Fibroblast of lung (primary cell): ENCODE measurements at places on chromosomes 3 and 15. TPM values are rescaled to one million over a fixed set of nuclear protein-coding genes. Genes with fewer than 3 reads are reported as not detected.
A peak's percentile ranks its signal among the peaks of the same experiment; 100 is the strongest.

Gene PPARG
- 14.9 and 42.8 TPM in 2 replicates for total RNA-seq

Gene DUT
- 41.6 and 47.6 TPM in 2 replicates for total RNA-seq

Gene GPR149
- not detected in 2 replicates for total RNA-seq

- H3K27ac ChIP-seq: no peak overlapping the region
- no peaks in the 10 kb centered on the region for H3K4me1 ChIP-seq
- H3K36me3 ChIP-seq: no peaks in the 10 kb centered on the region
- DNase-seq: peak; percentile 76
- H3K27me3 ChIP-seq: no peaks in the 10 kb centered on the region
Observed at GRCh38 chr15:81480645-81481053, 106.6 kb upstream of the TMC3 start.

DNA sequence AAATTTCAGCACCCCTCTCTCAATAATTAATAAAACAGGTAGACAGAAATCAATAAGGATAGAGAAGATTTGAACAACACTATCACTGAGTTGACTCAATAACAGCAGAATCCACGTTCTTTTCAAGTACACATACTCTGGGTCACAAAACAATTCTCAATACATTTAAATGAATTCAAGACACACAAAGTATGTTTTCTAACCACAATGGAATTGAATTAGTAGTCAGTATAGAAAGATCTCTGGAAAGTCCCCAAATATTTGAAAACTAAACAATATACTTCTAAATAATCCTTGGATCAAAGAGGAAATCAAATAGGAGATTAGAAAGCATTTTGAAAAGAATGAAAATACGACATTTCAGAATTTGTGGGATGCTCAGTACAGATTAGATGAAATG, 40.0 kb downstream of the TKT start:
- H3K27me3 ChIP-seq: no peaks in the 10 kb centered on the region
- H3K36me3 ChIP-seq: no peaks in the 10 kb centered on the region
- no peak overlapping the region for H3K27ac ChIP-seq
- no peak overlapping the region for H3K4me3 ChIP-seq
- no peak for DNase-seq

GRCh38 chr15:74847432-74847831, 4.5 kb upstream of the ULK3 start:
- H3K4me3 ChIP-seq: no peak overlapping the region
- peaks cover 15% of the 10 kb centered on the region for H3K36me3 ChIP-seq
- H3K27ac ChIP-seq: no peak overlapping the region
- no peaks in the 10 kb centered on the region for H3K27me3 ChIP-seq
- DNase-seq: no peak
- H3K4me1 ChIP-seq: peaks cover 4% of the 10 kb centered on the region

GRCh38 chr3:81393251-81393650, 368.2 kb downstream of the GBE1 start:
- no peaks in the 10 kb centered on the region for H3K36me3 ChIP-seq
- H3K4me3 ChIP-seq: no peak overlapping the region
- no peaks in the 10 kb centered on the region for H3K4me1 ChIP-seq
- H3K27ac ChIP-seq: no peak overlapping the region

DNA sequence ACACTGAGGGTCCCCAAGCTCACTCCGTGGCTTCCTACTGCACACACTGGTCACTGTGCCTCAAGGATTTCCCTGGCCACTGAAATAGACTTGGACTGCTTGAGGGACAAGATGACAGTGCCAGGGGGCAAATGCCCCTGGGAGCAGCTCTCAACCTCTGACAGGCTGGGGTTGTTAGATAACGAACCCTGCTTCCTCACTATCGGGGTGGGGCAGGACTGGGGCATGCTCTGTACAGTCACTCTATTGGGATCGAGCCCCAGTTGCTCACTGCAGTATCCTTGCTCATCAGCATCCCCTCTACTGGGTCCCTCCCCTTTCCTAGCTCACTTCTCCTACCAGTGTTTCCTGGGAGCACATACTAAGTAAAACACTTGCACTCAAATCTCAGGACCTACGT, 610.8 kb downstream of the NTRK3 start:
- no peaks in the 10 kb centered on the region for H3K36me3 ChIP-seq
- H3K4me3 ChIP-seq: no peak overlapping the region
- no peak for DNase-seq

- peaks cover 3% of the 10 kb centered on the region for H3K4me1 ChIP-seq
- DNase-seq: peak; percentile 65
- H3K27ac ChIP-seq: peak overlapping the region; percentile 88
- H3K36me3 ChIP-seq: no peaks in the 10 kb centered on the region
- no peaks in the 10 kb centered on the region for H3K27me3 ChIP-seq
Observed at GRCh38 chr3:25665315-25666280, 891 bp upstream of the TOP2B start.

- H3K27me3 ChIP-seq: peaks cover 13% of the 10 kb centered on the region
- no peak overlapping the region for H3K27ac ChIP-seq
- no peak for DNase-seq
- H3K4me1 ChIP-seq: no peaks in the 10 kb centered on the region
- peaks cover 5% of the 10 kb centered on the region for H3K36me3 ChIP-seq
- no peak overlapping the region for H3K4me3 ChIP-seq
Observed at GRCh38 chr15:80834906-80835305, 55.7 kb downstream of the CEMIP start.

DNA sequence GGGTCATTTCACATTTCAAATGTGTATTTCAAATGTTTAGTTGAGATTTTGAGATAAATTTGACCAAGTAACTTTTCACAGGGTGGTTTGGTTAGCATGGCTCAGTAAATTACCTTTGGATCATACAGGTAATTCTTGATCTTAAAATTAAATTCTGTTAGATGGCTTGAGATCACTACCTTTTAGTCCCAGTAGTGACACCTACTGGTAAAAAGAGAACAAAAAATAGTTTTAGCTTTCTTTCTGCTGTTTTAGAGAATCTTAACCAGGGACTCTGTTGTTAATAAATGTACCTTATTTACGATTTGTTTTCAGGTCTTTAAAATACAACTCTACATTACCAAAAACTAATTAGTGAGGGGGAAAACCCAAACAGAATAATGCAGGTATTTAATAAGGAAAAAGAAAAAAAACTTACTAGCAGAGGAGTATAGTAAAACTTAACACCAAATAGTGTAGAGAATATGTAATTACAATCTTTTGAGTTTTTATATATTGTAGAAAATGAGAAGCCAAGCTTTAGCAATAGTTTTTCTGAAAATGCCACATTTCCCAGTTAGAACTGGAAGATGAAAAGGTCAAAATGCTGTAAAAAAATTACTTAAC, 620.3 kb upstream of the AGTR1 start:
- H3K27ac ChIP-seq: no peak overlapping the region
- DNase-seq: peak; percentile 16
- H3K4me1 ChIP-seq: no peaks in the 10 kb centered on the region
- H3K27me3 ChIP-seq: no peaks in the 10 kb centered on the region
- H3K4me3 ChIP-seq: no peak overlapping the region

DNA sequence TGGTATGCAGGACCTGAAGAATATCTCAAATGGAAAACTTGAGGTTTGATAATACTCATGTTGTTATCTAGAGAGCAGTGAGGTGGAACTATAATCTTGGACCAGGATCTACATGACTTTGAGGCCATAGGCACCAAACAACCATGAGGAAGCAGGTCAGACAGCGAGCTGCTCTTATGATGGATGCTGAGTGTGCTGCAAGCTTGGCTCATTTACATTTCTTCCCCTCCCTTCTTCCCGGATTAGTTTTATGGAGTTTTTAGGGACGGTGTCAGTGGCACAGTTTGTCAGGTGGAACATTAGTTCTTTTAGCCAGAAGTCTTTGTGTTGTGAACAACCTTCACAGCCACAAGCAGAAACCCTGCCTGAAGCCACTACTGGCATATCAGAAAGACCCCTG, 8.0 kb upstream of the MYZAP start:
- no peaks in the 10 kb centered on the region for H3K4me1 ChIP-seq
- DNase-seq: no peak
- no peaks in the 10 kb centered on the region for H3K36me3 ChIP-seq
- peaks cover 15% of the 10 kb centered on the region for H3K27me3 ChIP-seq
- no peak overlapping the region for H3K27ac ChIP-seq
- no peak overlapping the region for H3K4me3 ChIP-seq

DNA sequence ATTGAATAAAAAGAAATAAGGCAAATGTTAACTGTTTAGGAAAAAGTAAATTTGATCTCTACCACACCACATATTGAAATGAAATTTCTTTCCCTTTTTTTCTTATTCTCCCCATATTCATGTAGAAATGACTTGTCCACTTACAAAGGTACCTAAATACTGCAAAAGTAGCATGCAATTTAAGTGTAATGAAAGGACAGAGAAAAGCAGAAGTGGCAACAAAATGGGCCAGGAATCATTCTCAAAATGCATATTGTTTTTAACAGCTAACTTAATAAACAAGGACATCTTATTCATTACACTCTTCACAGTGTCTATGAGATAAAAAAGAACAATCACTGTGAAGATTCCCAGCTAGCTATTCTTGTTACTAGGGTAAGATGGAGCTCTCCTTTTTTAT, 40.6 kb upstream of the FGF7 start:
- H3K4me1 ChIP-seq: peaks cover 6% of the 10 kb centered on the region
- no peak overlapping the region for H3K27ac ChIP-seq
- no peaks in the 10 kb centered on the region for H3K36me3 ChIP-seq
- no peaks in the 10 kb centered on the region for H3K27me3 ChIP-seq
- H3K4me3 ChIP-seq: no peak overlapping the region

GRCh38 chr3:183896184-183896583, 11.5 kb upstream of the PARL start:
- no peak overlapping the region for H3K4me3 ChIP-seq
- H3K27ac ChIP-seq: no peak overlapping the region
- H3K36me3 ChIP-seq: no peaks in the 10 kb centered on the region
- no peaks in the 10 kb centered on the region for H3K4me1 ChIP-seq
- no peak for DNase-seq
- H3K27me3 ChIP-seq: peaks cover 4% of the 10 kb centered on the region

GRCh38 chr15:84598250-84598649, 2.6 kb upstream of the ZSCAN2 start:
- H3K4me3 ChIP-seq: no peak overlapping the region
- no peaks in the 10 kb centered on the region for H3K36me3 ChIP-seq
- no peaks in the 10 kb centered on the region for H3K4me1 ChIP-seq
- no peaks in the 10 kb centered on the region for H3K27me3 ChIP-seq

- H3K27me3 ChIP-seq: no peaks in the 10 kb centered on the region
- H3K36me3 ChIP-seq: no peaks in the 10 kb centered on the region
- no peak overlapping the region for H3K4me3 ChIP-seq
Observed at GRCh38 chr3:187491371-187491770, 123.2 kb downstream of the RTP4 start.

DNA sequence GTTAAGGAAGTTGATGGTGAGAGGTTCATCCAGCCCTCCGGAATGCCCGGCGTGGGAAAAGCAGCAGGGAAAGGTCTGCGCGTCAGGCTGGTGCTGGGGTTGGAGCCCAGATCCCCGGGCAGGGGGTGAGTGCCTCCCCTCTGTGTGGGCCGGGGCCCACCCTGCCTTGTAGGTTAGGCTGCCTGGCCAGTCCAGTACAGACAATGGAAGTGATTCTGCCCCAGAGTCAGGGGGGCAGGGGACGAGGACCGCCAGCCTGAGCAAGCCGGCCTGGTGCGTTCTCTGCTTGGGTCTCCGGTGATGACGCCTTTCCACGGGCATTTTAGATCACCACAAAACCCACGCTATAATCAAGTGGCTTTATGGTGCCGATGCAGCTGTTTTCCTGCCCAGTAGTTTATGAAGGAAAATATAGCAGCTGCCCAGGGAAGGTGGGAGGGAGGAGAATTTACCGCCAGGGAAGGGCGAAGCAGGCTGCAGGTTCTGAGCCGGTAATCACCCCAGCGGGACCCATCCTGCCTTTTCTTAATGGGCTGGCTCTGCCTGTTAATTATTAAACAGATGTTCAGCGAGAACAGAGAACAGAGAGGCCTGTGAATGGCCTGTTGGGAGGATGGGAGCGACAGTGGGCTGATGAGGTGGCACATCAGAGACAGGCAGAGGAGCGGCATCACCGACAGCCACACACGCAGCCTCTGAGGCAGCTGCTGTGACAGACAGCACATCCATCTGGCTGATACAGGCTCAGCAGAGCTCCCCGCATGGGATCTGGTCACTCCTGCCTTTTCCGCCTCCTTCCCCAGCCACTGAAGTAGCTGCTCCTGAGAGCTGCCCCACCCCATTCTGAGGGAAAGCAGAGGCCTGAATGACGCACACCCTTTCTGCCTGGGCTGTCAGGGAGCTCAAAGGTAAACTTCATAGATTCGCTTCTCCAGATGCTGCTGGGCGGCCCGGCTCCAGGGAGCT, 35.2 kb downstream of the BDH1 start:
- peak; percentile 73 for DNase-seq
- H3K4me1 ChIP-seq: peaks cover 13% of the 10 kb centered on the region
- no peak overlapping the region for H3K4me3 ChIP-seq
- no peaks in the 10 kb centered on the region for H3K27me3 ChIP-seq

DNA sequence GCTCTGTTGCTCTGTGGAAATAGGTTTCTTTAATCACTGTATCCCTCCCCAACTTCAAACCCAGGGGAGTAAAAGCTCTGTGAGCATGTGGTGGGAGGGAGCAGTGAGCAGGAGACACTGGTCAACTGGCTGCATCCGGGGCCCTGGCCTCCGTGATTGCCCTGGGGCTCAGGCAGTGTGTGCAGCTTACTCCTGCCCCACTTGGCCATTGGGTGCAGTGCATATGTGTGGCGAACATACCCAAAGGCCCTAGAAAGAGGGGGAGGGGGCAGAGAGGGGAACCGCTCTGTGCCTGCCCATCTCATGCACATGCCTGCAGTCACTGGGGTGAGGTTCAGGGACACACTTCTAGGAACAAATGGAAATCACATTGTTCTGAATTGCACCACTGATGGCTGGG, 378.7 kb downstream of the ZBBX start:
- H3K4me3 ChIP-seq: no peak overlapping the region
- H3K27me3 ChIP-seq: no peaks in the 10 kb centered on the region
- DNase-seq: no peak
- H3K4me1 ChIP-seq: no peaks in the 10 kb centered on the region

DNA sequence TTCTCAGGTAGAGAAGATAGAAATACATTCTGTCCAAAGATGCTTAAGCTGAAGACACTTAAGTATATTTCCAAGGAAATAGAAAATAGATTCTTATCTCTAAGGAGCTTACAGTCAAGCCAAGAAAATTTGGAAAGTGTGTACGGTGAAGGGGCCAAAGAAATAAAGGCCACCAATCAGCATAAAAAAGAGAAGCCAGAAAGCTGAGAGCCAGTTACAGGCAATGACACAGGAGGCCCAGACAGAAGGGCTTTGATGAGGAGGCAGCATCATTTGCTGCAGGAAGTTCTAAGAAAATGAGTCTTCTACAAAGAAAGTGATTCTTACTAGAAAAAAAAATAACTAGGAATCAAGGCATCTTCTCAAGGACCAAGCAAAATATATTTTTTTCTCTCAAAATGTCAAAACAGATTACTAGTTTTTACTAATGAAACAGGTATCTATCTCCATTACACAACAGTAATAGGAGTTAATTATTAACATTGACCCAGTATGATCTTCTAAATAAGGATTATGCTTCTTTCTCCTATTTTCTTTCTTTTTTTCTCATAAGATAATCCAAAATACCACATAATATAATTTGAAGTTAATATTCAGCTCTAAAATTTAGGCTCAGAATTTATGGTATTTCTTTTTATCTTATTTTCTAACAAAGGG, 82.1 kb upstream of the PHLDB2 start:
- H3K27ac ChIP-seq: no peak overlapping the region
- DNase-seq: no peak
- no peak overlapping the region for H3K4me3 ChIP-seq
- no peaks in the 10 kb centered on the region for H3K27me3 ChIP-seq
- H3K36me3 ChIP-seq: no peaks in the 10 kb centered on the region
- no peaks in the 10 kb centered on the region for H3K4me1 ChIP-seq

- H3K36me3 ChIP-seq: no peaks in the 10 kb centered on the region
- H3K4me3 ChIP-seq: no peak overlapping the region
- no peak overlapping the region for H3K27ac ChIP-seq
- DNase-seq: no peak
- H3K27me3 ChIP-seq: no peaks in the 10 kb centered on the region
Observed at GRCh38 chr3:116318370-116318769, 126.9 kb downstream of the LSAMP start.

GRCh38 chr3:103127737-103128136, 692.9 kb downstream of the ZPLD1 start:
- H3K27me3 ChIP-seq: no peaks in the 10 kb centered on the region
- no peak overlapping the region for H3K4me3 ChIP-seq
- no peaks in the 10 kb centered on the region for H3K36me3 ChIP-seq
- peak; percentile 12 for DNase-seq
